ENCODE measurements at places on chromosomes 4 and X.

DNA sequence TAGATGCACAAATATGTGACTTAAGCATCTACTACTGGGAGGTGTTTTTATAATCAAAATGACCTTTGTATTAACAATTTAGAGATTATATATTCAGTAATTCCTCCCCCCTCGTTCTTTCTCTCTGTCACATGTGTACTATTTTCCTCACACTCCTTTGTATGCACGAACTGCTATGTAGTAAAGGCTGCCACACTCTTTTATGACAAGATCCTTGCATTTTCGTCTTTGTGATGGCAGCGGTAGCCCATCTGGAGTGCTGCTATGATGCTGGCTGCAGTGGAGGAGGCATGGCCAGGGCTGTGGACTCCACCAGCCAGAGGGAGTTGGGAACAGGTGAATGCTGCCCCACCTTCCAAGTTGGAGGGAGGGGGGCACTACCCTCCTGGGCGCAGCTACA is 216.3 kb downstream of the NSUN7 start:
- no peak for DNase-seq

- no peak for DNase-seq
These were observed 95.6 kb upstream of the PCDH18 start for GRCh38 chr4:137627739-137628460.

- no peak for DNase-seq
These were observed 1131.5 kb downstream of the PCDH18 start for GRCh38 chr4:136400829-136401228.

DNA sequence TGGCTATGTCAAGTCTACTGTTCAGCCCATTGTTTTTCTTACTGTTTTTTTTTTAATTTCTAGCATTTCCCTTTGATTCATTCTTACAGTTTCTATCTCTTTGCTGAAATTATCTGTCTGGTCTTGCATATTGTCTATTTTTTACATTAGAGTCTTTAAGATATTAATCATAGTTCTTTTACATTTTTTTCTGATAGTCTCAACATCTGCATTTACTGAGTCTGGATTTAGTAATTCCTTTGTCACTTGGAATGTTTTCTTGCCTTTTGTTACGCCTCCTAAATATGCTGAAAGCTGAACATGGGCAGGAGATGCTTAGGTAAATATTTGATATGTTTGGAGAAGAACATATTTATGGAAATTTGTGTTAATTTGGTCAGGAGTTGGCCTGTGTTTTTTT is 10.4 kb downstream of the JADE3 start:
- DNase-seq: no peak

DNA sequence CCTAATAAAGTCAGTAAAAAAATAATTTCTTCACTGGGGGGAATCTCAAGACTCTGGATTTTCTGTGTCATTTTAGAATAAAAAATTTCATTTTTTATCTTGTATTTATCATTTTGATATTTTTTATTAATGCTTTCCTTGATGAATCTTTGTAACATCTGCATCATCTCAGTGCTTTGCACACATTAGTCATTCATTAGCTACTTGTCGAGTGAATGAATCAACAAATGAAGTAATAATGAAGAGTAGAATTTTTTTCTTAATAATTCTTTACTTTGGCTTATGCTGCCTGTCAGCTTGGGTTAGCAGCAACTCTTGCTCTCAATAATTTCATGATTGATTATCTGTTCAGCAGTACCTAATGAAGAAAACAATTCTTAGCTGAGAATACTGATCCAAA is 530.8 kb downstream of the GRXCR1 start:
- DNase-seq: no peak

DNA sequence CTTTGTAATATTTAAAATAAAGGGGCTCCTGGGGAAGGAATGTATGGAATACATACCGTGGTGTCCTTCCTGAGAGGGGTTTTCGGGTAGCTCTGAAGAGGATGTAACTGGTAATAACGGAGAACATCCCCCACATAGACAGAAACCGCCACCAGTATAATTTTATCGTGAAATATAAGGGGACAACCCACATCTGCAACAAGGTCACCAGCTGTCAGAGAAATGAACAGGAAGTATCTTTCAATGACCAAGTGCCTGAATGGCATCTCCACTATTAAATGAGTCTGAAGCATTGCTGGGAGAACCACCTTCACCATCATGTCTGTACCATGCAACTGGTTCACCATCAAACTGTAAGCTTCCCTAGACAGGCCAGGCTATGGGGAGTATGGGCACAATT is 31.7 kb downstream of the RNF175 start:
- DNase-seq: no peak
